Heart right ventricle (tissue), 16 donors: ENCODE measurements at places on chromosomes 6 and 20. TPM values are rescaled to one million over a fixed set of nuclear protein-coding genes. Genes with fewer than 3 reads are reported as not detected.

Gene QKI
- 502 TPM for total RNA-seq

Gene ZBTB46
- 14.5 TPM for total RNA-seq

Gene EFCAB8
- total RNA-seq = not detected

Gene CCN5
- total RNA-seq = 13.3 TPM

Gene PTCHD4
- 0.57 TPM for total RNA-seq

Gene PAK1IP1
- total RNA-seq = 6.1 TPM

Gene CDH26
- total RNA-seq = 0.62 TPM

GRCh38 chr6:88166493-88167351, 575 bp upstream of the CNR1 start:
- no peak for DNase-seq

DNA sequence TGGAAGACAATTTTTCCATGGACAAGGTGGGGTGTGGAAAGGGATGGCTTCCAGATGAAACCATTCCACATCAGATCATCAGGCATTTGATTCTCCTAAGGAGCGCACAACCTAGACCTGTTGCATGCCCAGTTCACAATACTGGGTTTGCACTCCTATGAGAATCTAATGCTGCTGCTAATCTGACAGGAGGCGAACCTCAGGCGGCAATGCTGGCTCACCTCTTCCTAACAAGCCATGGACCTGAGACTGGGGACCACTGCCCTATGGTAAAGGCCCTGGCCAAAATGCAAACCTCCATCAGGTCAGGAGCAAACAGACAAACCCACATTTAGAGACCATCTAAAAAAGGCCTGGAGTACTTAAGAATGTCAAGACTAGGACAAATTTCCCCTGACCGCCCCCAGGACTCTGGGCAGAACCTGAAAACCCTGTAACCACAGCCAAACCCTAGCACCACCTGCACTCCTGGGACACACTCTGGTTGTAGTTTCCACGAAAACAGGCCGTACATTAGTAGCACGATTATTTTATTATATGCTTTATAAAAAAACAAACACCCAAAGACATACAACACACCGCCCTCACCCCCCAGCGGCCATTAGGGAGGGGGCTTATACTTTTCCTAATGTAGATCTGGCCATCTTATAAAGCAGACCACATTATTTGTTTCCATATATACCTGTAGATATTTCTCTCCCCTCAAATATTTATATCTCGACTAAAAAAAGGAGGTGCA, 27.3 kb downstream of the SNX5 start:
- DNase-seq = no peak

- no peak for DNase-seq
Observed at GRCh38 chr6:8651998-8652397, 216.7 kb upstream of the SLC35B3 start.

DNA sequence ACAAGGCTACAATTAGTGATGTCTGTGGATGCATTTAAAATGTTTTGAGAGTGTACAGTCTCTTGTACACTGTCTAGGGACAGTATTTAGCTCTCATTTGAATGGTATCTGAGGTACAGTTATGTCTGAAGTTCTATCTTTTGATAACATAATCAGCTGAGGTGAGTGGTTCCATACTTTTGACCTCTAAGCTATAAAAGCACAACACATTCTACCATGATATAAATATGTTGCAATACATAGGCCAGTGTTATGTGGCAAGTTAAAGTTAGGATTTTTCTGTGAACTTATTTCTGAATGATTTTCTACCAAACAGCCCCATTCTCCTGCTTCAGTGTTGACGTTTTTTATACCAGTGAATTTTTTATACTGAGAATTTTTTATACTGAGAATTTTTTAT, 77.6 kb downstream of the AKAP7 start:
- DNase-seq = no peak

- DNase-seq = no peak
Observed at GRCh38 chr6:156909212-156910010, 132.2 kb downstream of the ARID1B start.

DNA sequence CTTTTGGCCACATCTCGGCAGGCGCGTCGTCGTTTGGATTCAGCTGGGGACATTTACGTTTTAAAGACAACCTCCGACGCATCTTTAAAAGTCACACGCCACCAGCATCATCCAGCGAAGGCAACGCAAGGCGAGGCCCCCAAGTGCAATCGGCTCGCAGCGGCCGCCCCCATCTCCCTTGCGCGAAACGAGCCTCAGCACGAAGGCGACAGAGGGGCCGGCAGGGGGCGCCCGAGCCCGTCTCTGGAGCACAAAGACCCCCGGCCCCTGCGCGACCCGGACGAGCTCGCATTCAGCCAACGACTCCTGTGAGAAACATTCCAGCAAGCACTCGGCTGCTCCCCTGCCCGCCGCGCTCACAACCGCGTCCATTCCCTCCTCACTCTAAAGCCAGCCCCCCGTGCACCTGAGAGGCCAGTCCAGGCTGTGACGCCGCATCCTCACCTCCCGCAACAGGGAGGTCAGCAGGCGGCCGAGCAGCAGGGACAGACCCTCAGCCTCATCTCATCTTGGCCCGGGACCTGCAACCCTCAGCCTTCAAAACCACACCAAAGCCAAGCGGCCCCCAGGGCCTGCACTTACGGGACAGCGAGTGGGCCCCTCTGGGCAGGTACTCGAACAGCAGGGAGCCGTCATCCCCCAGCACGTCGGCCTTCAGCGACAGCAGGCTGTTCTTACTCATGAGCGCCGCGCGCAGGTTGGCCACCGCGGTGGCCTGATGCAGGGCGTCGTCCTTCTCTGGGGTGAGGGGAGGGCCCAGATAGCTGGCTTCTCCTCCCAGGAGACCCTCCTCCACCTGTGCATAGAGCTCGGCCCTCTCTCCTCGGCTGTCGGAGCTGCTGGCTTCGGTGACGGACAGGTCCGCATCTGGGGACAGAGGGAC, 35.8 kb downstream of the SLC2A4RG start:
- no peak for DNase-seq

DNA sequence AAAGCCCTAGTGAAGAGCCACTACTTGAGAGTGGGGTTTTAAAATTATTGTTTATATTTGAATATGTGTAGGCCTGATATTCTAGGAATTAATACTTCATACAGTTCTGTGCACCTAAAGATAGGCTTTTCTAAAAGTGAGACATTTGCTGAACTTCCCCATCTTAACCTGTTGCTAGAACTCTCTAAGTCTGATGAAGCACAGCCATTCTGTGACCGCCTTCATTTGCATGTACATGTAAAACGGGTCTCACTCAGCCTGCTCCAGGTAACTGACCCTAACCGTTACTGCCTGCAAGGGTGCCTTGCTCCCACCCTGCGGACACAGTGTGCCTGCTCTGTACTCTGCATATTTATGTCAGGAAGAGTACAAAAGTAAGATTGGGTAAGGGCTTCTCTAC, 44.3 kb upstream of the IRF4 start:
- no peak for DNase-seq

- no peak for DNase-seq
Observed at GRCh38 chr6:163149279-163149848, 265.2 kb upstream of the QKI start.

GRCh38 chr6:11363881-11364576, 131.6 kb upstream of the NEDD9 start:
- DNase-seq = no peak

GRCh38 chr6:24195836-24196597, 70.0 kb downstream of the NRSN1 start:
- no peak for DNase-seq

DNA sequence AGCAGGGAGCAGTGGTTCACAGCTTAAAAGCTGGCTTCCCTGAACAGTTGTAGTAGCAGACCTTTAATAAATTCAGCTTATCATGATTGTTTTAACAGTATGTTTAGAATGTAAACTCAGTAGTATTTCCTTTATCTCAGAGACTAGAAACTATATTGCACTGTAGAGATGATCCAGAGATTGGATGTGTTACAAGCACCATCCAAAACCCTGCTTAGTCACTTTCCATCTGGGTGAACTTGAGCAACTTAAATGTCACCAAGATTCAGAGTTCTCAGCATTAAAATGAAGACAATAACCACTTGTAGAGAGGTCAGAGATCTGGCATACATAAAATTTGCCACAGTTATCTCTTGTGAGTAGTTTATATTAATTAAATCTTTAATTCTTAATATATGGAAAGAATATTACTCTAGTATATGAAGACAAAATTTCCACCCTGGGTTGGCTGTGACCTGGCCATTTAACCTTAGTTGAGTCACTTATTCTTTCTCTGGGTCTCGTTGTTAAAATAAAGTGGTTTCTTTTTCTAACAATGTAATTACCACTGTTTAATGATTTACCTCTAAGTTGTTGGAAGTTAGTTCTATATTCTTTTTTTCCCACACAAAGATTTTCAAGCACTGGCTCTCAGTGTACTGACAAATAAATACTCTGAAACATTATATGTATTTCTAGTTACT, 239.2 kb upstream of the FKBP1C start:
- DNase-seq = no peak

DNA sequence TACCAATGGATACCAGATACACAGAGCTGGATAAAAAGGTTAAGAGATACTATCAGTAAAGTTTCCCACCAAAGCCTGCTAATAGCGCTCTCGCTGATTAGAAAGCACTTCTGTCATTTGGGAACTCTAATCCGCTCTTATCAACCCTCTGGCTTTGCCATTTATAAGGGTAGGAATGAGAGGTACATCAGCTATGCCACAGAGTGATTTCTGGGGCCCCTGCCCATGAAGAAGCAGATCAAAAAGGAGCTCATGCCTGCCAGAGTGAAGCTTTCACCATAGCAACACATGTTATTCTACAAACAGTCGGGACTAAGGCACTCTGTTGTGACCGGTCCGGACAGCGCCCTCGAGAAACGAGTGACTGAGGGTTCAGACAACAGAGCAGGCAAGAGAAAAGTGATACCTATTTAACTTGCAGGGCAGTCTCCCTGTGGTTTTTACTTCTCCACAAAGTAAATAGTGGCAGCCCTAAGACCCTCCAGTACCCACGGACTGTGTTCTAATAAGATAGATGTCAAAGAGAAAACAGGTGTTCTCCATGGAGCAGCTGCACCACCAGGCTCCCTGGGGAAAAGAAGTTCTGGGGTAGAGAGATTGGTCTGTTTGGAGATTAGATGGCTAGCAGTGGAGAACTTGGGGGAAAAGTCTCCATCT, 5.6 kb downstream of the TRAM2 start:
- DNase-seq = no peak

DNA sequence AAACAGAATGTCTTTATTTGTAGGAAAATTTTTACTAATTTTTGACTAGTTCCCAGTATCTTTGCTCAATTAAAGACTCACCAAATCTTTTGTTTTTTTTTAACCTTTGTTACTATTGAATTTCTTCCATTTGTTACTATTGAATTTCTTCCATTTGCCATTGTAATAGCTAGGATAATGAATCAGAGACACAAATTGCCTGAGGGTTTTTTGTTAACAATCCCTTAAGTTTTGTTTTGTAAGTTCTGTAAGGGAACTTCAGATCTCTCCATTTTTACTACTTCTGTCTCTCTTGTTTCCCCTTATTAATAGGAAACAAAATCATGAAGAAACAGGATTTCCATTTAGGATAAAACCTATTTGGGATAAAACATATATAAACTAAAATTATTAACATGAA, 104.3 kb downstream of the MAP3K4 start:
- DNase-seq = no peak

GRCh38 chr6:85685713-85686112, 43.0 kb upstream of the SYNCRIP start:
- DNase-seq = no peak

- DNase-seq = no peak
Observed at GRCh38 chr6:143838395-143838794, 4.7 kb upstream of the LTV1 start.

DNA sequence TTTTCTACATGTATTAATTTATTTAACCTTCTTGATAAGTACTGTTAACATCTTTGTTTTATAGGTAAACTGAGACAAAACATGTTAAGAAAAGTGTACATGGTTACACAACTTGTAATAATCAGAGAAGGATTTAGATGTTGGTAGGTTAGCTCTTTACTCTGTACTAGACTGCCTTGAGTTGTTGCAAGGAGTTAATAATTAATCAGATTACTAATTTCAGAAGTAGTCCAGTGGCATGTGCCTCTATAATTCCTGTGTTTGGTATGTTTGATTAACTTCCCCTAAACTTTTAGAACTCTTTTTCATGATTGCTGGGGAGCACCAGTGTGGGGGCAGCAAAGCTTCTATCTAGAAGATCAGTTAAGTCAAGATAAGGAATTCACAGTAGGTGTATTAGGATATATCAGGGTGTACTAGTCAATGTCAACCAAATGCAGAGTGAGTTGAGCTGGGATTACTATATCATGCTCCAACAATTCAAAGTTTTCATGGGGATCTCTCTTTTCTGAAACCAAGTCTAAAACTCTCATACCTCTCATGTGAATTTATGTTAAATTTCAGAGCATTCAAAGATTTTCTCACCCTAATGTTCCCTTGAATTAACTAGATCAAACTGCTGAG, 129.7 kb upstream of the AHI1 start:
- DNase-seq = no peak

DNA sequence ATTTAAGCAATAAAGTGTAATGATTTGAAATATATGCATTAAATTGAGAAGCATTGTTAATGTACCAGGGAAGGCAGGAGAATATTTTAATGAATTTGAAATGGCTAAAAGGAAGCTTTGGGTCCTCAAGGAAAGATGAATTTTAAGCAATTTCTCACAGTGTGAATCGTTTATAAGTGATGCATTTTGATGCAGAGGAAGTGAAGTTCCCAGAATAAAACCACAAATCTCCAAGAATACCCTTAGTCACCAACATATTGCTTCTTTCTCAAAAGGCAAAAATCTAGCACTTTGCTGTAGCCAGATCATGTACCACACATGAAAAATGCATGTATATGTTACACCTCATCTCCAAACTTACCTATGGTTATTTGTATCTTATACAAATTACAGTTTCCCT, 11.7 kb downstream of the TPD52L1 start:
- DNase-seq = no peak

DNA sequence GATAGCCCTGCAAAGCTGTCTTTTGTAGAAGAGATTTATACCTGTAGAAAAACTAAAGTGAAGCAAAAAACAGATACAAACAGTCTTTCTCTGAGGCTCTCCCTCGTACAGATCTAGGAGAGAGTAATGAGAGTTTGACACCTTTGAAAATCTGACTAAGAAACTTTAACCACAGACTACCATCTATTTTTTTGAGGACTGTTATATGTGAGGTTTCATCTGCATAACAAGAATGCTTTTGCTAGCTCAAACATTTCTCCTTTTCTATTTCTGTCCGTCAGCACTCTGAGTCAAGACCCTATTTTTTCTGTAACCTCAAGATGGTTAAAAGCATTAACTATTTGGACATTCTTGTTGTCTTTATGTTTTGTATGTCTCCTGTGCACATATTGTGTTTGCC, 193.0 kb downstream of the BTBD3 start:
- DNase-seq = no peak

DNA sequence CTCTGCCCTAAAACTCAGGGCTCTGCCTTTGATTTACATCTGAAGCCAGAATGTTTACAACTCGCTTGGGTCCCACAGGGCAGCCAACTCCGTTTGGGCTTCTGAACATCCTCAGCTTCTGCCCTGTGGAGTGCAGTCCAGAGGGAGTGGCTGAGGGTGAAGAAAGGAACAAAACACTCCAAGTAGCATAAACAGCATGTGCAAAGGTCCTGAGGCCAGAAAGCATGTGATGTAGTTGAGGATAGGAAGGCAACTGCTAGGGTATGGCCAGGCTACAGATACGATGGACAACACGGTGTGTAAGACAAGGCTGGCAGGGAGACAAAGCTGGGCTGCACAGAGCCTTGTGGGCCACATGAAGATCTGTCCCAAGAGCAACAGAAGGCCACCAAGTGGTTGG, 12.5 kb downstream of the JAG1 start:
- DNase-seq = no peak
